ENCODE measurements at places on chromosomes 6 and 20.

- DNase-seq = no peak
These were observed 7.1 kb downstream of the NHLRC1 start for GRCh38 chr6:18115356-18115755.

DNA sequence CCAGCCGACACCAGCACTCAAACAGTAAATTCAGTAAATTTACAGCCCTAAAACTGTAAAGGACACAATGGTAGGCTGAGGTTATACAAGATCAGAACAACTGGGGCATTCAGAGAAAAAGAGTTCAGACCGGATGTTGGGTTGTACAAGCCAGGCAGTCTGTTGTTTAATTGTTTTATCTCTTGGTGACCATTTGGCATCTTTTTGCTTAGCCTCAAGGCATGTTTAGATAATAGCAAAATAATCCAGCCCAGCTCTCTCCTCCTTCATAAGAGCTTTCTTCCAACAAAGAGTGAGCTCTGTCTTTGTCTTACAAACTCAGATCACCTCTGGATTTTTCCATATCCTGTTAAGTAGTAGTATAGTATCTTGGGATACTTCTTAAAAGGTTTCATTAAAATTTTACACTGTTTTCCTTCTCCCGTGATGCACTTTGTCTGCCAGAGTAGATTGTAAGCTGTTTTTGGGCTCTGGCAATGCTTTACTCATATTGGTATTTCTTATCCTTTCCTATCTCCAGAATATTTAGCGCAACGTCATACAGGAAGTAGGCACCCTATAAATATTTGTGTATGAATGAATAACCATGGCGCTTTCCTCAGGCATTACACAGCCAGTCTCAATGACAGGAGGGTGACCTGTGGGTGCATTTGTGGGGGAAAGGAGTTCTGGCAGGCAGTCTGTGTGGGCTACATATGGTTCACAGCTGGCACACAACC, 35.6 kb upstream of the TRAM2 start:
- no peak for DNase-seq

DNA sequence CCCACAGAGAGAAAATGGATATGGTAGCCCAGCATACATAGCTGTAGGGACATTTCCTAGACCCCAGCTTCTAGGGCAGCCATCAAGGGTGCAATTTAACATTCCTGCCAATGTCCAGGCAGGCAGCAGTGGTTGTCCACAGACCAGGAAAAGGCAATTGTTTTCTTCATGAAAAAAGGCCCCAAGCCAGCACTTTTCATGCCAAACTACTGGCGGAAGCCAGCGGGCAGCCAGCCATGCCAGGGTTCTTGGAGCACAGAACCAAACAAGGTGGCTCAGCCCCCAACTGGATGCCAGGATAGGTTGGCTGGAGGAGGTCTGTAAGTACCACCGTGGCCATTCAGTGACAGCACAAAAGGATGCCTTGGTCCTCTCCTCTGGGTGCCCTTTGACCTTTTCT, 94.6 kb downstream of the BANF2 start:
- peak; percentile 36 for DNase-seq

DNA sequence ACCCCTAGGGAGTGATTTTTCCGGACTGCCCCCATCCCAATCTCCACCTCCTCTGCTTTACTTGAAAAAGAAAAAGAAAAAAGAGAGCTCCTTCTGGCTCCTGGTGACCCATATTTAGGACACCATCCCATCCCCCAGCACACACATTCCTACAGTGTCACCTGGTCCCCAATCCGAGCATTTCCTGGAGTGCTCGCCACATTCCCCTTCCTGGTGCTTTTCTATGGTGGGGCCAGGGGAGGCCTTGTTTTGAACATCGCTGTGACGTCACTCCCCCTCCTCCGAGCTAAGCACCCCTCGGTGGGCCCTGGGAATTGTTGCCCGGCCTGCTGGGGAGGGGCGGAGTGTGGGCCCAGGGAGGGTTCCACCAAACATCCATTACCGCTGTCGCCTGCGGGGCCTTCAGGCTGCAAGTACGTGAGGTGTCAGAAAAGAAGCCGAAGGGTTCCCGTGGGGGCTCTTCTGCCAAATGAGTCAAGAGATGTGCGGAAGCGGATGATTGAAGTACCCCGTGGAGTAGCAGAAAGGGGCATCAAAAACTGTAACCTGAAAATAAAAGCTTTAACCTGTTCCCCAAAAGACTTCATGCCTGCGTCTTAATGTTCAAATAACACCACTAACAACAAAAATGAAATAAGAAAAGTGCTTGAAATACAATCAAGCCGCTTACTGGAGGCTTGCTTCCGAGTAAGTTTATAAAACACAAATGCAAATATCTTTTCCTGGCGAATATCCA, 2.8 kb upstream of the FOXC1 start:
- DNase-seq = no peak

DNA sequence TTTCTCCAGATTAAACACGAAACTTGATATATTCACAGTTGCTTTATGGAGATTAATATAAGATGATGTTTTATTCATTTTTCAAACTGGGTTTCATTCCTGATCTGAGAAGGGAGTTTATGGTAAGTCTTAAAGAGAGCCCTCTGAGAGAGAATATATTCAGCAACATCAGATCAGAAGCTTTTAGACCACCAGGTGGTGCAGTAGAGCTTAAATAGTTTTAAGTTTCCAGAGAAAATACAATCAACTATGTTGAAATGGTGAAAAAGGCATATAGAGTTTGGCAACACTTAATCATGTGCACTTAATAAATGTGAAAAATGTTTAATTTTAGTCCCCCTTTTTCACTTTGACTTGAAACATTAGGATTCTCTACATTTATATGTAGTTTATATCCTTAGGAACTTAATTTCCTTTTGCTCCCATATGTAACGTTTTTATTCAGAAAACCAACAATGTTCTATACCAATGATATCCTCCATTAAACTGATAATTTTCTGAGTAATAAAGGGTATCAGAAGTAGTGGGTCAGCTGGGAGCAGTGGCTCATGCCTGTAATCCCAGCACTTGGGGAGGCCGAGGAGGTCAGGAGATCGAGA, 86.4 kb upstream of the CLDN20 start:
- DNase-seq = peak; percentile 19

- peak; percentile 55 for DNase-seq
These were observed 14.2 kb upstream of the SHLD1 start for GRCh38 chr20:5735845-5736510.

DNA sequence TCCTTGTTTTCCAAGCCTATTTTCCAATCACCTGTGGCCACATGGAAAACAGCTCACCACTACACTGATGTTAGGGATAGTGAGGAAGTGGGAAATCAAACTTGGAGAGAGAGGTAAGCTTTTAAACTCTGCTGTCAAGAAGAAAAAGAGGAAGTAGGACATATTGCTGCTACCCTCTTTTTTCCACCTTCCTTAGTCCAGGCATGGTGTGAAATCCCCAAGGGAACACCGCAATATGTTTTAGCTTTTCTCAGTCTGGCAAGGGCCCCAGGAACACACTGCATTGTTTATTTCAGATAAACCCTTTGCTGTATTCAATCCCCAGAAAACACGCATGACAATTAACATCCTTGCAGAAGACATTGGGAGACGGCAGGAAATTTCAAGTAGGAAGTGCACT, 61.3 kb downstream of the HS3ST5 start:
- no peak for DNase-seq

DNA sequence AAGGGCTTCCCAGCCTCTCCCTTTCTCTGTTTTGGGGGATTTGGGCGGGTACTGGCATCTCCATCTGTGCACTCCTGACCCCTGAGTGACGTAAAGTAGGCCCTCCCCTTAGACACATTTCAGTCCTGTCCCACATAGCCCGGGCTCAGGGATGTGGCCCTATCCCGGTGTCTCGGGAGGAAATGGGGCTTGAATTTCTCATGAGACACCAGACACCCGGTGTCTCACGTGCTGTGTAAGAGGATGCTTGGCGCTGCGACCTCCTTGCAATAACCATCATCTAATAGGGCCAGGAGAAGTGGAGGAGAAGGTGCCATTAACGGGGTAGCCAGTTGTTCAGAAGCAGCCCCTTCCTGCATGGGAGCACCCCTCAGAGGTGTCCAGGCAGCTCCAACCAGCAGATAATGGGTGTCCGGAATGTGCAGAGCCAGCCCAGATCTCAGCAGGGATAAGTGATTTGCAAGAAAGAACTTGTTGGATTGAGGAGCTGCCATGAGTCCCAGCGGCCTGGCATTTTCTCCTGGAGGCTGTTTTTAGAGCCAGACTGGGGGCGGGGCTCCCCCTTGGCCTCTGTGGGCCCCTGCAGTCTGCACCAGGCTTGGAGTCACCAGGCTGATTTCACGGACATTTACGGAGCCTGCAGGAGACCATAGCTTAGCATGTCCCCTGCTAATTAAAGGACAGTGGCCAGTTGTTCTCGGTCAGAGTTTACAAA, 372.0 kb downstream of the PREX1 start:
- no peak for DNase-seq

DNA sequence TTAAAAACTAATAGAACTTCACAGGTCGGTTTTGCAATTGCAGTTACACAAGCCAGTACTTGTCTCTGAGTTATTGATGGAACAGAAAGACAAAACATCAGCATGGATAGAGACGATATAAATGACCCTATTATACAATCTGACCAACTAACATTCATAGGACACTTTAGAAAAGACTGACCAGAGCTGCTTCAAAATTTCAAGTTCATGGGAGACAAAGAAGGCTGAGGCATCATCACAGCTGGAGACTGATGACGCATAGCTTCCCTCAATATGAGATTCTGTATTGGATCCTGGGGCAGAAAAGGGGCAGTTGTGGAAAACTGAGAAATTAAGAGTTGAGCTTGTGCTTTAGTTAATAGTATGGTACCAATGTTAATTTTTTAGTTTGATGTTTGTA, 174.0 kb downstream of the THBS2 start:
- DNase-seq = no peak

DNA sequence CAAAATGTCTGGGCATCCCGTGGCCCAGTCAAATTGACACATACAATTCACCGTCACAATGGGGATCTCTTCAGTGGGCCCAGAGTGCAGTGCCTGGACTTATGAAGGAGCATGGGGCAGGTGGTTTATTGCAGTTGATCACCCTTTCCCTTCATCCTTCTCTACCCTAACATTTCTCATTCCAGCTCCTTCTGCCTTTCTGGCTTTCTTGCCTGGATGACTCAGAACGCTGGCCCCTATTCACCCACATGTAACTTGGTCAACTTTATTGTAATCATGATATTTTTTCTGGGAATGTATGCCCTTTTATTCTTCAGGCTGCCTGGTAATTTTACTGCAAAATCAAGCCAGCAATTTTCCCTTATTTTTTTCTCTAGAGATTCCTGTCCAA, 179.9 kb upstream of the DTNBP1 start:
- DNase-seq = no peak

DNA sequence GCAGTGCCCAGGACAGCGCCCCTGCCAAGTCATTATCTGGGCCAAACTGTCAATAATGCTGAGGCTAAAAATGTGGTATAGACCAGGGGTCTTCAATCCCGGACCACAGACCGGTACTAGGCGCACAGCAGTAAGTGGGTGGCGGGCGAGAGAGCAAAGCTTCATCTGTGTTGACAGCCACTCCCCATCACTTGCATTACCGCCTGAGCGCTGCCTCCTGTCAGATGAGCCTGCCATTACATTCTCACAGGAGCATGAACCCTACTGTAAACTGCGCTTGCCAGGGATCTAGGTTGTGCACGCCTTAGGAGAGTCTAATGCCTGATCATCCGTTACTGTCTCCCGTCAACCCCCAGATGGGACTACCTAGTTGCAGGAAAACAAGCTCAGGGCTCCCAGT, 91.0 kb downstream of the NFATC2 start:
- no peak for DNase-seq

DNA sequence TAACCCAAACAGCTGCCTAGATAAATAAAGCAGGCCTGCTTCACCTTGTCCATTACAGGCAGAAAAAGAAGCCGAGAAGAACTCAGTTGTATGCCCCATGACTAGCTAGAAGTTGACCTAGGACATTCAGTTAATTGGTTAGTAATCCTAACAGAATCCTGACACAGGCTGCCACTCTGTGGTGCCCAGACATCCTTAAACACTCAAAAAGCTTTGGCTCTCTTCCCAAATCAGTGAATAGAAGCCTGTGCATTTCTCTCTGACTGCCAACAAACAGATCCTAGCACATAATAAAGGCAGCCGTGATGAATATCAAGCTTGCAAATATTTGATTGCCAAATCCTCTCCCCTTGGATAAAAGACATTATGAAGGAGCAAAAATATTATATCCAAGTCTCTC, 519.1 kb upstream of the EYS start:
- no peak for DNase-seq

DNA sequence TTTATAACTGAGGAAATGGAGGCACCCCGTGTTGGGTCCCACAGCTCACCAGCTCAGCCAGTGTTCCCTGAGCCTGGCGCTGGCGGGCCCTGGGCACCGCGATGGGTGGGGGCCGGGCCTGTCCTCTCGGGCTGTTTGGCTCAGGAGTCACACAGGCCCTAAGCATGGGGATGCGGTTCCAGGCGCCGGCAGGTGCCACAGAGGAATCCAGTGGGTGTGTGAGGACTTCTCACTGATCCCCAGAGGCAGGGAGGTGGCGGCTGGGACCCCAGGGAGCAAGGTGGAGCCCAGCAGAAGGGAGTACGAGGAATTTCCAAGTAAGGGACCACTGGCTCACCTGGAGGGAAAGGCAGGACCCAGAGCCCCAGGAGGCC, 57.5 kb downstream of the IRF4 start:
- DNase-seq = no peak

GRCh38 chr6:1053586-1053985, 258.3 kb upstream of the FOXQ1 start:
- no peak for DNase-seq

- DNase-seq = no peak
These were observed 7.2 kb downstream of the ACSS1 start for GRCh38 chr20:25050501-25051350.

DNA sequence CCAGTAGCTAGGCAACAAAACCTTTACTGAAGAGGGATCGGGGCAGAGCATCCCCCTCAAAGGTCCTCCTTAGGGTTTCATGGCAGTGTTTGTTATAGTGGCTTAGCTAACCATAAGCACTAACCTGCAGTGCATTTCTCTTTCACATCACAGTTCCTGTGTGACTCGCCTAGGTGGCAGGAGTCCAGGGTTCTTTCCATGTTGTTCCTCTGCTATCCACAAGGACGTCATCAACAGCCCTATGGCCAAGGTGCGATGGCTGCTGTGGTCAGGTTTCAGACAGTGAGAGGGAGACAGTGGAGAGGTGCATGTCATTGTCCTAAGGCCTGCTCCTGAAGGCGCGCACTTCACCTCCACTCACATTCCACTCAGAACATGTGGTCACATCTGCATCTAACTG, 38.8 kb upstream of the FOXA2 start:
- DNase-seq = peak; percentile 98

All from NCI-H2029 (cell line).